Omental fat pad (tissue), 4 donors: ENCODE measurements at places on chromosomes 4 and X.

DNA sequence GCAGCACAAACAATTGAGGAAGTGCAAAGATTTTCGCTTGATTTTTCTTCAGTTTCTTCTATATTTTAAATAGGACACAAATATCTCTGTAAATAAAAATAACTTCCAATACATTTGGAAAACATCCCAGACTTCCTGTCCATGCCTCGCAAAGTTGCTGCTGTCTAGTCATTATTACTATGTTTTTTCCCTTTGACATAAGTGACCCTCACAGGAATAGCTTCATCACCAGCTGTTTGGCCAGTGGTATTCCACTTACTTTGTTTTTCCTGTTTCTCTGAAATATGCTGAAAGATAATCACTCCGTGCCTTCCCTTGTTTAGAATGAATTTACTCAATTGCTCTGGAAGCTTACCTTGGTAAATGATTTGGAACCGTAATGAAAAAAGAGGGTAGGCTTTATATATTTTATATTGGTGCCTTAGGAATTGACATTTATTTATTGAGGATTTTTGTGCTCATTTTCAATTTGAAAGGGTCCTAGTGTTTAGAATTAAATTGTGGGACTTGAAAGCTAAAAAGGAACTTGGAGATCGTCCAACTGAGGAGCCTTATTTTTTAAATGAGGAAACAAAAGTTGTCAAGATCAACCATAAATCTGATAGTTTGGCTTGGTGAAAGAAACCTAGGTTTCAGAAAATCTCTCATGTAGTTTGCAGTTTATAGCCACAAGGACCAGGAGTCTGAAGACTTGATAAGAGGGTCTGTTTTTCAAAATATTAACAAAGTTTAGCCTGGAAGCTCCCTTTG lies 65.6 kb downstream of the CDKL5 start:
- DNase-seq: no peak

DNA sequence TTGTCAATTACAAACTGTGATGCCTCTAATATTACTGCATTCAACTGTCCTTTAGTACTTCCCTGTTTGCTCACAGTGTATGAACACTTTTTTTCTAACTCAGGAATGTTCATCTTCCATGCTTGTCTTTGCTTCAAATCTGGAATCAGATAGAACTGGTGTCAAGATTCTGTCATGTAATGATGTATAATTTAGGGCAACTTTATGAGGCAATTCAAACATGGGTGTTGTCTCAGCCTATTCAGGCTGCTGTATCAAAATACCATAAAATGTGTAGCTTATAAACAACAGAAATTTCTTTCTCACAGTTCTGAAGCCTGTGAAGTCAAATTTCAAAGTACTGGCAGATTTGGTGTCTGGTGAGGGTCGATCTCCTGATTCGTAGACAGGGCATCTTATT lies 1012.9 kb downstream of the RAB28 start:
- DNase-seq: no peak

DNA sequence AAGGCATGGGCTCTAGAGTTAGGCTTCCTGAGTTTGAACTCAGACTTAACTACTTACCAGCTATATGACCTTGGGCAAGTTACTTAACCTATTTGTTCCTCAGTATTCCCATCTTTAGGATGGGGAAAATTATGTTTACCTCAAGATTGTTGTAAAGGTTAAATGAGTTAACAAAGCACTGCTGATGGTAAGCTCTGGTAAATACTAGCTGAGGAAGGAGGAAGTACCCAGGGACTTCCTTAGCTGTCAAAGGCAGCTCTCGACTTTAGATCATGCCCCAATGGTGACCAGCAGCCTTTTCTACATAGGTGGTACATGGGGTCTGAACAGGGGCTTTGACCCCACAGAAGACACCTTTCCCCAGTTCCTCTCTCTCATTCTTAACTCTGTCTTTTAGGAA lies 20.1 kb downstream of the ATP7A start:
- no peak for DNase-seq

DNA sequence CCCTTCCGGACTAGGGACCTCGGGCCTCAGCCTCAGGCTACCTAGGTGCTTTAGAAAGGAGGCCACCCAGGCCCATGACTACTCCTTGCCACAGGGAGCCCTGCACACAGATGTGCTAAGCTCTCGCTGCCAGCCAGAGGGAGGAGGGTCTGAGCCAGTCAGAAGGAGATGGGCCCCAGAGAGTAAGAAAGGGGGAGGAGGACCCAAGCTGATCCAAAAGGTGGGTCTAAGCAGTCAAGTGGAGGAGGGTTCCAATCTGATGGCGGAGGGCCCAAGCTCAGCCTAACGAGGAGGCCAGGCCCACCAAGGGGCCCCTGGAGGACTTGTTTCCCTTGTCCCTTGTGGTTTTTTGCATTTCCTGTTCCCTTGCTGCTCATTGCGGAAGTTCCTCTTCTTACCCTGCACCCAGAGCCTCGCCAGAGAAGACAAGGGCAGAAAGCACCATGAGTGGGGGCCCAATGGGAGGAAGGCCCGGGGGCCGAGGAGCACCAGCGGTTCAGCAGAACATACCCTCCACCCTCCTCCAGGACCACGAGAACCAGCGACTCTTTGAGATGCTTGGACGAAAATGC lies at the start of gene WAS:
Gene WAS, plus strand, starts transcription at position 389 of the 572 bp plus-strand sequence. Its CDS starts 55 bp downstream, at position 444.
- DNase-seq: no peak

DNA sequence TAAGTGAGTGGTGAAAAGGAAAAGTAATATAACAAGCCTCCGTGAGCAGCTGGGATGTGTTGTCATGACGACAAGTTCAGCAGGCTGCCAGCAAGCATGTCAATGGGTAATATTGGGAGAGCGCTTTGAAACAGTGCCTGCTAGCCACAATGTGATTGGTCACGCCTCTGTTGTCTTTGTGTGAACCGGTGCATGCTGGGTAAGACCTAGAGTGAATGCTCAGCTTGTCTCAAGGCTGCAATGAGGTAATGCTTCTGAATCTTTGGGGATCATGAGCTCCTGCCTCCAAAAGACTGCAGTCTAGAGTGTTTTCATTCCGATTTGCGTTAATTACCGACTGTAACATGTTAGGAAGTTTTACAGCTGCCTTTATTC lies 54.9 kb downstream of the STOX2 start:
- DNase-seq: no peak

DNA sequence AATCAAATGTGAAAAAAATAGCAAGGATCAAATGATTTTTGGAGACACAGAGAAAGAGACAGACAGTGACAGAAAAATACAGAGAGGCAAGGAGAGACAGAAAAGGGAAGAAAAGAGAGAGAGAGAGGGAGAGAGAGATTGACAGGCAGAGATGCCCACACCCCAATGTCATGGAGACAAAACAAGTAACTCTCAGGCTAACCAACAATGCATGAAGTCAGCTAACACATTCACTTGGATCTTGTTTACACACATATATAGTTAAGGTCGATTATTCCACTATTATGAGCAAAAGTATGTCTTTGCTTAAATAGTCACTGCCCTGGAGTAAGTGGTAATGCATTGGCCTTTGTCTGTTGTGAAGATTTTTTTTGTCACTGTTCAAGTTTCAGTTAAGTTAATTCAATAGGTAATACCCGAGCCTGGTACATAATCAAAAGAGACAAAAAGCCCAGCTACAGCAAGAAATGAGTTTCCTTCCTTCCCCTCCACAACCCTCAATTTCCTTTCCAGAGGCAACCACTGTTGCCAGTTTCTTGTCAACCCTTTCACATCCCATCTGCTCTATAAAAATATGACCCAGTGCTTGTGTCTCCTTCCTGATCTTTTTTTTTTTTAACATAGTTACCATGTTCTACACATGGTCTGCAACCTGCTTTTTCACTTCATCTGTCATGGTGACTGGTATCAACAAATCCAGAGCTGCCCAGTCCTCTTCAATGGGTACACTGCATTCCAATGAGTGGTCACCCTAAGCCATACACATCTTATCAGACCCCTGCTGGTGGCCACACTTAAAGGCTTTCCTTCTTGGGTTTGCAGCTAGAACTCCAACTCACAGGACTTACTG lies 52.1 kb downstream of the PROM1 start:
- DNase-seq: no peak

DNA sequence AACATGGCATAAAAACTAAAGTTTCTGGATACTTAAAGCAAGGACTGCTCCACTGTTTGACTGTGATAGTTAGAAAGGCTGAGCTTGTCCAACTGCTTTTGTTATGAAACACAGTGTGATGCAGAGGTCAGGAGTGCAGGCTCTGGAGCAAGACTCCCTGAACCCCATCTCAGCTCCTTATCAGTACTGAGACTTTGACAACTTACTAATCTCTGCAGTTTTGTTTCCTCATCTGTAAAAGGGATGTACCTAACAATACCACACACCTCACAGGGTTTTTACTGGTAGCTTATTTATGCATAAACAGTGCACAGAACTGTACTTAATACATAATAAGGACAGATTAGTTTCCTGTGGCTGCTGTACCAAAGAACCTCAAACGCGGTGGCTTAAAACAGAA lies 804.3 kb downstream of the FSTL5 start:
- DNase-seq: no peak
